Calu3 (cell line): ENCODE measurements at places on chromosomes 5 and 9.

DNA sequence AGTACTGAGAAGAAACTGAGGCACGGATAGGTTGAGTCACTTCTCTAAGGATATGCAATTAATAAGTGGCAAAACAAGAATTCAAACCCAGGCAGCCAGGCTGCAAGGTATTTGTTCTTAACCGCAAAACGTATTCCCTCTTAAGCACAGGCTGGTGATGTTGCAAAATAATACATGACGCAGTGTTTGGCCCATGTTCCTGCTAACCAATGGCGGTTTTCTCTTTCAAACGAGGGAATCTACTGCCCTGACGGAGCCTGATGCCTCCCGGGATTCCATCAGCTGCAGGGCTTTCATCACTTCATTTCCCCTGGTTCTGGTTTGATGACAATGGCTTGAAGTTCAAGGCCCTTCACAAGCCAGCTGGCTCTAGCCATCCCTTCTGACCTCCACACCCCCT lies 154.8 kb downstream of the SLIT3 start:
- H3K4me1 ChIP-seq = no peaks in the 10 kb centered on the region
- H3K36me3 ChIP-seq = no peaks in the 10 kb centered on the region
- H3K4me3 ChIP-seq = no peak overlapping the region
- peaks cover 43% of the 10 kb centered on the region for H3K27me3 ChIP-seq

DNA sequence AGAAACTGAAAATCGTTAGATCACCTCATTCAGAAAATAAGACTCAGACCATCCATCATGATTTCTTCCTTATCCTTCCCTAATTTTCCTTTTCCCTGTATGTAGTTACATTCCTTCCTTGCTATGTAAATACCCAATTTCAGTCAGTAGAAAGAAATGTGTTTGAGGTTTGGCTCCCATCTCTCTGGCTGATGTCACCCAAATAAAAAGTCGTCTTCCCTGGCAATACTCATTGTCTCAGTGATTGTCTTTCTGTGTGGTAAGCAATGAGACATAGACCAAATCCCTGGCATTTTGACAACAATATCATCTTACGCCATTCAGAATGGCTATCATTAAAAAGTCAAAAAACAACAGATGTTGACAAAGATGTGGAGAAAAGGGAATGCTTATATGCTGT lies 303.9 kb upstream of the EDIL3 start:
- DNase-seq = no peak
- no peaks in the 10 kb centered on the region for H3K4me1 ChIP-seq
- H3K27me3 ChIP-seq = no peaks in the 10 kb centered on the region

DNA sequence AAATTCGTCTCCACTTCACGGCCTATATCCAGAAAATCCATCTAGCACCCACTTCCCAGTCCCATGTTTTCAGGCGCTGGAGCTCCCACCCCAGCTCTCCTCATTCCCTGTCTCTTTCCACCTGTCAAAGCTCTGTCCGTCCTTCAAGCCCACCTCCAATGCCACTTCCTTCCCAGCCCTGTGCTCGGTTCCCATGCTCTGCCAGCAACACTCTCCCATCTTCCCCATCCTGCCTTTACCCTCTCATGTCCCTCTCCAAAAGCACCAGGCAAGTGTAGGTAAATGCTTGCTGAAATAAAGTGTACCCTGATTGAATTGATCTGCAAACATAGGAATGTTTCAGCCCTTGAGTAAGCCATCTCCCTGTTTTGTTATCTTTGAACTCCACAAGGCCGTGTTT lies 9.2 kb downstream of the DRD1 start:
- DNase-seq = no peak
- peaks cover 8% of the 10 kb centered on the region for H3K27me3 ChIP-seq
- H3K4me1 ChIP-seq = no peaks in the 10 kb centered on the region
- H3K27ac ChIP-seq = no peak overlapping the region
- no peak overlapping the region for H3K4me3 ChIP-seq

GRCh38 chr5:143186623-143187022 lies 216.9 kb downstream of the NR3C1 start:
- peaks cover 10% of the 10 kb centered on the region for H3K36me3 ChIP-seq
- no peaks in the 10 kb centered on the region for H3K27me3 ChIP-seq
- no peak for DNase-seq
- H3K4me1 ChIP-seq = peaks cover 12% of the 10 kb centered on the region
- no peak overlapping the region for H3K27ac ChIP-seq

DNA sequence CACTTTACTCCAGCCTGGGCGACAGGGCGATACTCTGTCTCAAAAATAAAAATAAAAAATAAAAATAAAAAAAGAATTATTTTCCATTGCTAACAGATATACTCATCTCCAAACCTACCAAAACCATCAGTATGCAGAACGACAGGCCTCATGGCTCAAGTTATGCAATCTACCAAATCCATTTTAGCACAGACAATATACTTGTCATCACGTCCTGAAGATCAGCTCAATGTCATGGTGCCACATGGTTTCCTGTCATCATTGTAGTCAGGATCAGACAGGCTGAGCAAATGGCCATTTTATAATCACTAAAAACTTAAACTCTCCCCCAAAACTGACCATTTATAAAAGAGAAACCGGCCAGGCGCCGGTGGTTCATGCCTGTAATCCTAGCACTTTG lies 69.1 kb downstream of the HABP4 start:
- no peaks in the 10 kb centered on the region for H3K4me1 ChIP-seq
- no peaks in the 10 kb centered on the region for H3K36me3 ChIP-seq
- H3K4me3 ChIP-seq = no peak overlapping the region

- no peak overlapping the region for H3K27ac ChIP-seq
- no peak overlapping the region for H3K4me3 ChIP-seq
- H3K4me1 ChIP-seq = no peaks in the 10 kb centered on the region
Measured at GRCh38 chr5:104053353-104053649, 490.7 kb upstream of the NUDT12 start.

DNA sequence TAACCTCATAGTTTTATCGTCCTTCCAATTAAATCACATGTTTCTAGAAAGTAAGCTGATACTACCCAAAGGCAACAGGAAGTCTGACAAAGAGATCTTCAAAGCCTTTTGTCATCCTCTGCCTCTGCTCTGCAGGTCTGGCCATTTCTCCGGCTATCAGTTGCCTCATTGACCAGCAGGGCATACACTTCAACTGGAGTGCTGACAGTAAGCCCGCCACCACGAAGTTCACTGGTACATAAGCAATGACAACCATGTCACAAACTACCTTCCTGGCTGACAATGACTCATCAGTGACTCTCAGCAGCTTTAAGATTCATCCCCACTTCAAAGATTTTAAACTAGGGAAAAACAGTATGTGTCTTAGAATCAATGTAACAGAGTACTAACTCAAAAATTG lies 20.6 kb downstream of the SPTLC1 start:
- no peak for DNase-seq
- H3K4me1 ChIP-seq = peaks cover 23% of the 10 kb centered on the region
- peaks cover 6% of the 10 kb centered on the region for H3K36me3 ChIP-seq
- H3K27ac ChIP-seq = no peak overlapping the region
- no peak overlapping the region for H3K4me3 ChIP-seq

DNA sequence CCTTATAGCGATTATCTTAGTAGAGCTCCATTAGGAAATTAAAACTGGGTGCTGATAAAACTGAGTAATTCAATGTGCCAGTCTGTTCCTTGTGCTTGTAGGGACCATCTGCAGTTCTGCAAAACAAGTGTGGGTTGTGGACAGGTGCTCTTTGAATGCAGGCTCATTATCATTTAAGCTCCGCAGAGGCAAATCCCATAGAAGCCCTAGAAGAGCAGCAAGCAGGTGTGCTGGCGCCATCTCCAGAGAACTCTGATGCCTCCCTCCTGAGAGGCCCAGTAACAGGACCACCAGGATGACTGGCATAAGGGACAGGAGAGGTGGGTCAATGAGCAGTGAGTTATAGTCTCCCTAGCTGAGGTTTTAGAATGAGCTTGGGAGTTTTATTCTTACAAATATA lies 1342.4 kb upstream of the DMAC1 start:
- no peaks in the 10 kb centered on the region for H3K36me3 ChIP-seq
- H3K4me3 ChIP-seq = no peak overlapping the region
- no peaks in the 10 kb centered on the region for H3K4me1 ChIP-seq
- no peak for DNase-seq
- H3K27ac ChIP-seq = no peak overlapping the region

GRCh38 chr9:126614088-126614454 lies 343 bp downstream of the LMX1B start:
- peaks cover 61% of the 10 kb centered on the region for H3K27me3 ChIP-seq
- peak overlapping the region; percentile 47 for H3K4me3 ChIP-seq
- peaks cover 8% of the 10 kb centered on the region for H3K4me1 ChIP-seq
- peak; percentile 16 for DNase-seq
- no peak overlapping the region for H3K27ac ChIP-seq
- H3K36me3 ChIP-seq = peaks cover 12% of the 10 kb centered on the region

DNA sequence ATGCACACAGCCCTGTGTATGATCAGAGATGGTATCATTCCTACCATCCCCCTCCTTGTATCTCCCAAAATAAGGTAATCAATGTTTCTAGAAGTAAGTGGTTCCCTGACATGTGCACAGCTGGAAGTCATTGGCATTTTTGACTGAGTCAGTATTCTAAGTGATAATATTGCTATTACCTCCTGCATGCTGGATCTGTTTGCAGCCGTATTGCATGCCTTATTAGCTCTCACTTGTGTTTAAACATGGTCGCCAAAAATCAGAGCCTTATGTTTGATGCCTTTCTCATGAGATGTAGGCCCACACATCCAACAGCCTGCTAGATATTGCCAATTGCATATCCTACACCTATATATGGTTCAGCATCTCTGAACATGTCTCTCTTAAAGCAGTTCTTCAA lies 254.3 kb downstream of the CDH12 start:
- H3K27ac ChIP-seq = no peak overlapping the region
- no peaks in the 10 kb centered on the region for H3K36me3 ChIP-seq
- H3K27me3 ChIP-seq = no peaks in the 10 kb centered on the region
- no peaks in the 10 kb centered on the region for H3K4me1 ChIP-seq
- no peak for DNase-seq
- no peak overlapping the region for H3K4me3 ChIP-seq

GRCh38 chr5:167555565-167556166 lies 735.8 kb upstream of the WWC1 start:
- DNase-seq = no peak
- H3K27ac ChIP-seq = no peak overlapping the region
- no peak overlapping the region for H3K4me3 ChIP-seq
- H3K36me3 ChIP-seq = no peaks in the 10 kb centered on the region
- H3K27me3 ChIP-seq = peaks cover 47% of the 10 kb centered on the region

- no peak overlapping the region for H3K4me3 ChIP-seq
- peaks cover 18% of the 10 kb centered on the region for H3K4me1 ChIP-seq
- no peak for DNase-seq
- peaks cover 8% of the 10 kb centered on the region for H3K36me3 ChIP-seq
Measured at GRCh38 chr5:1138445-1139245, 26.8 kb upstream of the SLC12A7 start.

GRCh38 chr9:35903049-35903448 lies 3.0 kb upstream of the HRCT1 start:
- no peak overlapping the region for H3K27ac ChIP-seq
- DNase-seq = peak; percentile 39
- no peak overlapping the region for H3K4me3 ChIP-seq
- H3K4me1 ChIP-seq = peaks cover 34% of the 10 kb centered on the region
- no peaks in the 10 kb centered on the region for H3K36me3 ChIP-seq
- H3K27me3 ChIP-seq = no peaks in the 10 kb centered on the region

GRCh38 chr5:73906277-73906676 lies 280.3 kb downstream of the ARHGEF28 start:
- H3K27ac ChIP-seq = no peak overlapping the region
- H3K4me1 ChIP-seq = peaks cover 15% of the 10 kb centered on the region
- H3K27me3 ChIP-seq = no peaks in the 10 kb centered on the region
- DNase-seq = no peak

- DNase-seq = no peak
- H3K27me3 ChIP-seq = peaks cover 18% of the 10 kb centered on the region
- no peak overlapping the region for H3K27ac ChIP-seq
- peaks cover 10% of the 10 kb centered on the region for H3K4me1 ChIP-seq
Measured at GRCh38 chr5:61811052-61811451, 479.0 kb downstream of the ZSWIM6 start.

- peak overlapping the region; percentile 60 for H3K4me3 ChIP-seq
- no peaks in the 10 kb centered on the region for H3K27me3 ChIP-seq
- H3K27ac ChIP-seq = peak overlapping the region; percentile 80
Measured at GRCh38 chr9:14561929-14562405, 131.3 kb downstream of the ZDHHC21 start.

GRCh38 chr5:39019254-39019653 lies 54.9 kb downstream of the RICTOR start:
- no peak for DNase-seq
- no peak overlapping the region for H3K4me3 ChIP-seq
- H3K27ac ChIP-seq = no peak overlapping the region
- H3K27me3 ChIP-seq = no peaks in the 10 kb centered on the region

DNA sequence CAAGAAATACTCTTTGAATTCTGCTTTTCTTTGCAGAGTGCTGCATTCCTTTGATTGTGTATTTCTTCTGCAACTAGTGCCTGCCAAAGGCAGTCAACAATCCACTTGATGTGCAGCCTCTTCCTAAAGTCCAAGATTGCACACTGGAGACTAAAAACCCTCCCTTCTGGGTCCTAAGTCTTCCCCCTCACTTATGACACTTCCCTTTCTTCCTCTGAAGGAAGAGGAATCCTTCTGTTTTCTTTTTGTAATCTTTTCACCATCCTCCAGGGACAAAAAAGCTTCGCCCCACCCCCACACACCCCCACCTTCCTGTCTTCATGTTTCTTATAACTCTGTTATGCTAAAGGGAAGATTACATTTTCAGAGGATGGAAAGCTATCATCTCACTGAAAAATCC lies 39.9 kb downstream of the WDR36 start:
- no peak for DNase-seq
- no peaks in the 10 kb centered on the region for H3K27me3 ChIP-seq
- H3K27ac ChIP-seq = no peak overlapping the region
- no peaks in the 10 kb centered on the region for H3K4me1 ChIP-seq

DNA sequence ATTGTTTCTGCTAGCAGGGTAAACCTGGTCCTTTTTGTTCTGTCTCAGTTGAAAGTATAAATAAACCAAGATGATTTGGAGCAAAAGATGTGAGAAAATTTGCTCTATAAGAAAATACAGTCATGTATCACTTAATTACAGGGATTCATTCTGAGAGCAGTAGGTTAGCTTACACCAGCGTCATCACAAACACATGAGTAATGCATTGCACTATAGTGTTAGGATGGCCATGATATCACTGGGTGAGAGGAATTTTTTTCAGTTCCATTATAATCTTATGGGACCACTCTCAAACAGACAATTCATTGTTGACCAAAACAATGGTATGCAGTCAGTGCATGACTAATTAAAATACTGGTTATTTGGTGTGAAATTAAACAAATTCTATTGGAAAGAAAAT lies 430.9 kb downstream of the CHSY3 start:
- no peaks in the 10 kb centered on the region for H3K27me3 ChIP-seq
- H3K4me1 ChIP-seq = peaks cover 33% of the 10 kb centered on the region
- DNase-seq = no peak
- H3K36me3 ChIP-seq = peaks cover 7% of the 10 kb centered on the region

- H3K36me3 ChIP-seq = no peaks in the 10 kb centered on the region
- DNase-seq = peak; percentile 8
- H3K4me3 ChIP-seq = no peak overlapping the region
- H3K27me3 ChIP-seq = no peaks in the 10 kb centered on the region
- H3K4me1 ChIP-seq = no peaks in the 10 kb centered on the region
Measured at GRCh38 chr9:121861501-121862180, 210.2 kb downstream of the DAB2IP start.

GRCh38 chr5:75848077-75848476 lies 130.8 kb upstream of the POC5 start:
- DNase-seq = no peak
- no peaks in the 10 kb centered on the region for H3K36me3 ChIP-seq
- H3K27me3 ChIP-seq = peaks cover 68% of the 10 kb centered on the region
- no peaks in the 10 kb centered on the region for H3K4me1 ChIP-seq
